ENCODE measurements at places on chromosomes 2 and 18.

DNA sequence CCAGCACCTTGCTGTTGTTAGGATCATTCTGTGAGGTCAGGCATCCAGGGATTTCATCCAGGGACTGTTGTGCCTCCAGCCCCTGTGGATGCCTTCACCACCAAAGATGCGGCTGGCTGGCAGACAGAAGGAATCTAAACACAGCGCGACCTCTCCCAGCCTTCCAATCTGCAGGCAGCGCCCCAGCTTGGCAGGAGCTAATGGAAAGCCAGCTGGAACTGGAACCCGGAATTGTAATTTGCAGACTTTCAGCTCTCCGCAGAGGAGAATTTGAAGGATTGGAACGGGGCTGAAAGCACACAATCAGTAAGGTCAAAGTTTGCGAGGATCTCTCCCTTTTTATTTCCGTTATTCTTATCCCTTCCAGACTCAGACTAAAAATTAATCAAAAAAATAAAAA is 127.8 kb downstream of the TRIB2 start:
- no peak for DNase-seq

DNA sequence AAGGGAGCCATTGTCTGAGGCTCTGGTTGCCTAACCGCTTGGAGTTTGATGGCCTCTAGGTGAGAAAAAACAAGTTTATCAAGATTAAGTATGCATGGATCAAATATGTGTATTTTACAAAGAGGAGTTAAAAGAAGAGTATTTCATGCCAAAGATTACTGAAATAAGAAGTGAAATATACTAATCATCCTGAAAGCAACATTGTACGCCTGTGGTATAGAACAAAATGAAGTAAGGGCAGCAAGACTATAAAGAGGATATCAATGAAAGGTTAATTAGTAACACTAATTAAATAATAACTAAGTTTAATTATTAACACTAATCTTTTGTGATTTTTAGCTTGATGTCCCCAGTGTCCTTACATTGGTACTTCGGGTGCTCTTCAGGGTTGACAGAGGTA is 276.7 kb downstream of the CALCRL start:
- no peak for DNase-seq

GRCh38 chr2:132965460-132965859 is 295.5 kb upstream of the LYPD1 start:
- DNase-seq: no peak

GRCh38 chr2:30702694-30703093 is 104.6 kb downstream of the CAPN13 start:
- DNase-seq: no peak

- DNase-seq: no peak
Measured at GRCh38 chr18:58458304-58458703, 170.6 kb downstream of the ALPK2 start.

GRCh38 chr18:45221363-45221762 is 393.9 kb upstream of the SLC14A2 start:
- DNase-seq: no peak

DNA sequence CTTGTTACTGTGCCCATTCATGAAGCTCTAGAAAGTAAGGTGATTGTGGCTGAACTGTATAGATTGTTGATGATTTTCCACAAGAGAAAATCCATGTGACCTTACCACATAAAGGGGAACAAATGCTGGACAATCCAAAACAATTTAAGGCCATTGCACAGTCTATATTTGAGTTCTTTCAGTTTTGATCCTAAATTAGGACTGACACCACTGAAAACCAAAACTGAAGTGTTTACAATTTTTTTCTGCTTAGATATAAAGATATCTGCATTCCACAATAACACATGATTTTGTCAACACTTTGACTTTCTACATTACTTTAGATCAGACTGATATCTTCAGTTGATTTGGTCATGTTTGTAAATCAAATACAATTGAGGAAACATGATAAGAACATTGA is 123.6 kb upstream of the SLC38A11 start:
- DNase-seq: no peak

DNA sequence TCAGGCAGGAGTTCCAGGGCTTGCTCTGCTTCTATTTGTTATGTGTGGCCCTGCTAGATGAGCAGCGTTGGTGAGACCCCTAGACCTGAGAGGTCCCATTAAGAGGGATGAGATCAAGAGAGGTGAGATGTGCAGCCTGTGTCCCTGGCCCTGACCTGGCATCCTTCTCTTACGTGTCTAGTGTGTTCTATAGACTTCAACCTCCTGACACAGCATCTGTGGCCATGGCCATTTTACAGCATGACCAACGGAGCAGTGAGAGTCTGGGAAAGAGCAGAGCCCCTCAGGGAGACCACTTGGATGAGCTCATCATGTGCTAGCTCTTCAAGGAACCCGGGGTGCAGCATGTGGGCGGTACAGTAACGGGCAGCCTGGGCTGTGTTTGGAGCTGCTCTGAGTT is 32.7 kb upstream of the ASPRV1 start:
- DNase-seq: no peak

Data from GOT3 (cell line).